ENCODE measurements at places on chromosomes 1 and 21. TPM values are rescaled to one million over a fixed set of nuclear protein-coding genes. Genes with fewer than 3 reads are reported as not detected.

RGS4 gene
- total RNA-seq, result 2.2 TPM

ZNF648 gene
- 0.31 TPM for total RNA-seq

LCA5L gene
- total RNA-seq, result not detected

FAM177B gene
- total RNA-seq, result not detected

VWA5B1 gene
- 0.63 TPM for total RNA-seq

KCNN3 gene
- total RNA-seq, result 13.1 TPM

RNU1-1 gene
- under 0.01 TPM for total RNA-seq

Data from parietal lobe (tissue), 2 donors.